ENCODE measurements at places on chromosomes 6 and 20.

DNA sequence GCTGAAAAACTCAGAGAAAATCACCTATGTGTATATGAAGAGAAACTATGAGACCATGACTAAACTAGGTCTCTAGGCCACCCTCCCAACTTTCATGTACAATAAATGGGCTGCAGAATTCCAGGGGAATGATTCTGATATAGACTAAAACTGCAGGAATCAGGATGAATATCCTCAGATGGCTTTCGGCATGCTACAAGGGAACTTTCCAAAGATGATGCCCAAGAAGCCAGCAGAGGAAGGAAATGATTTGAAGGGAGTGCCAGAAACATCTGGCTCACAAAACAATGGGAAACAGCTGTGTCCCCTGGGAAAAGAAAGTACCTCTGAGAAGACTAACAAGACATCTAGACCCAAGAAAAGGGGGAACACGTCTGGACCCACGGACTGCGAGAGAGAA, 41.1 kb downstream of the PLN start:
- H3K4me3 ChIP-seq: no peak overlapping the region
- peaks cover 18% of the 10 kb centered on the region for H3K4me1 ChIP-seq
- H3K27me3 ChIP-seq: no peaks in the 10 kb centered on the region
- DNase-seq: no peak
- no peaks in the 10 kb centered on the region for H3K36me3 ChIP-seq

- no peaks in the 10 kb centered on the region for H3K27me3 ChIP-seq
- no peak overlapping the region for H3K4me3 ChIP-seq
- DNase-seq: no peak
- H3K27ac ChIP-seq: no peak overlapping the region
- peaks cover 12% of the 10 kb centered on the region for H3K4me1 ChIP-seq
- peaks cover 5% of the 10 kb centered on the region for H3K36me3 ChIP-seq
Measured at GRCh38 chr6:53854843-53855567, 60.2 kb downstream of the LRRC1 start.

GRCh38 chr6:165552248-165552736, 110.7 kb downstream of the PDE10A start:
- peaks cover 9% of the 10 kb centered on the region for H3K4me1 ChIP-seq
- H3K27ac ChIP-seq: no peak overlapping the region
- no peaks in the 10 kb centered on the region for H3K27me3 ChIP-seq
- no peaks in the 10 kb centered on the region for H3K36me3 ChIP-seq
- DNase-seq: no peak

GRCh38 chr20:10014431-10014830, 20.4 kb upstream of the ANKEF1 start:
- no peak for DNase-seq
- H3K36me3 ChIP-seq: no peaks in the 10 kb centered on the region
- H3K4me3 ChIP-seq: no peak overlapping the region
- no peaks in the 10 kb centered on the region for H3K4me1 ChIP-seq
- no peak overlapping the region for H3K27ac ChIP-seq

DNA sequence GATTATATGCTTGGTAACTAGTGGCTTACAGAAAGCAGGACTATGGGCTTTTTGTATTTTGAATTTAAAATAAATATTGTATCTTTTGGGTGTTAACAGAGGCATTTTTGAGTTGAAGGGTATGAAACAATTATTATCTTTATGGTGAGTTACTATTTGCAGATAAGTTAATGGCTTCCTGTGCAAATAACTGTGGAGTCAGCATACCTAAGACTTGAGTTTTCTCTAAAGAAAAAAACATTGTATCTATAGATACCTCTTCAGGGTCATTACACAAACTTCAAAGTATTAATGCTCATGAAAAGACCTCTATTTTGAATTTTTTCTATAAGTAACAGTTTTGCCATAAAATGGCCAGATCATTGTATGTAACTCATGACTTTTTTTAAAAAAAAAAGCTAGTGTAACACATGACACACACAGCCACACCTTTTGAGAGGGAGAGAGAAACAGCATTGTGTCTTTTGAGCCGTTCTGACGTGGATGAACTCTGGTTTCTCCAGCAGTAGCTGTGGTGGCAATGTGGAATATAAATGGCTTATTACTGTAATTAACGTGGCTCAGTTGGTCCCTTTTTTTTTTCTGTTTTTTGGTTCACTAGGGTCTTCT, 36.3 kb downstream of the PLEKHG1 start:
- no peaks in the 10 kb centered on the region for H3K36me3 ChIP-seq
- peak overlapping the region; percentile 95 for H3K27ac ChIP-seq
- no peak overlapping the region for H3K4me3 ChIP-seq
- peaks cover 82% of the 10 kb centered on the region for H3K4me1 ChIP-seq
- H3K27me3 ChIP-seq: no peaks in the 10 kb centered on the region

DNA sequence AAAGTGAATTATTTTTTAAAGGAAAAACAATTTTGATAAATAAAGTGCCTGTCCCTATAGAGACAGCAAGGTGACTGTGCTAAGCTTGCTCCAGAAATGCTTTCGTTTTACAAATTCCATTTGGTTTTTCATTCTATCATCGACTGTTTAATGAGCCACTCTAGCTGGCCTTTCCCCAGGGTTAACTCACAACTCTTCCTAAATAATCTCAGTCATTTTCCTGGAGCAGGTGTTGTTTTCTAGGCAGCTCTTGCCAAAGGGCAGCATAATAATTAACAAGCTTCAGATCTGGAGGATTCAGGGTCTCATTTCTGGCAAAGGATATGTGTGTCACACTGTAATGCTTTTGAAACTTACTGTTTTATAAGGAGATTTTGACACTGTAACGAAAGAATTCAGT, 184.2 kb downstream of the KHDC1L start:
- no peak overlapping the region for H3K4me3 ChIP-seq
- DNase-seq: no peak
- peaks cover 14% of the 10 kb centered on the region for H3K4me1 ChIP-seq
- no peaks in the 10 kb centered on the region for H3K27me3 ChIP-seq

- no peaks in the 10 kb centered on the region for H3K27me3 ChIP-seq
- no peak overlapping the region for H3K27ac ChIP-seq
- peaks cover 12% of the 10 kb centered on the region for H3K36me3 ChIP-seq
- no peak overlapping the region for H3K4me3 ChIP-seq
- DNase-seq: no peak
Measured at GRCh38 chr6:39190545-39191235, 38.6 kb downstream of the KCNK5 start.

DNA sequence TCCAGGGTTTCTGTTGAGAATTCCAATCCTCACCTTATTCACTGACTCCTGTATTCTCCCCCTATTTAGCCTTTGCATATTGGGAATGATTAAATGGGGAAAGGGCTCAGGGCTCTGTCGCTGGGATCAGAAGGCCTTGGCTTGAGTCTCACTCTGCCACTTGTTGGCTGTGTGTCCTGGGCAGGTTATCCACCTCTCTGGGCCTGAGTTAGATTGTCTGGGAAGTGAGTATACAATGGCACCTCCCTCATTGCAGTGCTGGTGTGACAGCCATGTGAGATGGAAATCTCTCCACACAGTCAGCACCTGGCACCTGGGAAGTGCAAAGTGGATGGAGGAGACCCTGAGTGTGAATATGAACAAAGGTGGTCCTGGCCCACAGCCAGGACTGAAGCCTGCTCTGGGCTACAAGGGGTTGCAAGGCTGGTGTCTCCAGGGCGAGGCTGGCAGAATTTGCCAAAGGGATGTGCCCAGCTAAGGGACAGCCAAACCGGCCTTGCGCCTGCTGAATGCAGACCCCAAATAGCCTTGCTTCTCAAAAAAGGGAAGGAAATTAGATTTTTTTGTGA, 200.0 kb upstream of the PMEPA1 start:
- H3K27me3 ChIP-seq: peaks cover 15% of the 10 kb centered on the region
- H3K4me3 ChIP-seq: no peak overlapping the region
- no peak for DNase-seq
- H3K36me3 ChIP-seq: no peaks in the 10 kb centered on the region

DNA sequence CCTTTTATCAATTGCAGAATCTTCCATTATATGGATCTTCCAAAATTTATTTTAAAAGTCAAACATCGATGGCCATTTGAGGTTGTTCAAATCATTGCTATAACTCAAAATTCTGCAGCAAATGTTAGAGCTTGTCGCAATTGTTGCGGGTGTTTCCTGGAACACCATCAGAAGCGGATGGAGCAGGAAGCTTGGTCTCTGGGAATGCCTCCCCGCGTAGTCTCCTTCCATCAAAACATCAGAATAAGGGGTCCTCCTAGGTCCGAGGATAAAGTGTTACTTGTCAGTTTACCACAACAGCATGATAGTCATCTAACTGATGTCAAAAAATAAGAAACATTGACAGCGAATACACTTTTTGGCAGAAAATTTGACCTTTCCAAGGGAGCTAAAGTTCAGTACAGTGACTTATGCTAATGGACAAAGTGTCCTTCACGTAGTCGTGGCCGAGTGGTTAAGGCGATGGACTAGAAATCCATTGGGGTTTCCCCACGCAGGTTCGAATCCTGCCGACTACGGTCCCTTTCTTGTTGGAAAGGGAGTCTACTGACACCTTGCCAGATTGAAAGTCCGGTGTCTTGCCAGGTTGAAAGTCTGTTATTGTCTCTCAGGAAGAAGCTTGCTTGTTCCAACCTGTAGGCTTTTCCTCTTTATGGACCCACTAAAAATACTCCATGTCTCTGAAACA, 59.0 kb upstream of the ZNF184 start:
- no peak overlapping the region for H3K4me3 ChIP-seq
- H3K27ac ChIP-seq: no peak overlapping the region
- H3K36me3 ChIP-seq: no peaks in the 10 kb centered on the region
- H3K27me3 ChIP-seq: no peaks in the 10 kb centered on the region

DNA sequence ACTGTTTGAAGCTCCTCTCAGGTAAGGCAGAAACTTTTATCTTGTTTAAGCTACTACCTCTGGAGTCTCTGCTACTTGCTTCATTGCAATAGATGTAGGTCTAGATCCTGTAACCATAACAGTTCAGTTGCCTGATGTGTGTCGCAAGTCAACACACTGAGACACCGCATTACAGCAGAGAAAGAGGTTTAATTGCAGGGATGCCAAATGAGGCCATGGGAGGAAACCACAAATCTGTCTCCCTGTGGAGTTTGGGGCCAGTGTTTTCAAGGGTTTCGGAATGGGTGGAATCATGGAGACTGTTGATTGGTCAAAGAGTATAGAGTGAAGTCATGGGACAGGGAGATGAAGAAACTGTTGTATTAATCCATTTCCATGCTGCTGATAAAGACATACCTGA, 57.1 kb upstream of the RBM24 start:
- H3K36me3 ChIP-seq: no peaks in the 10 kb centered on the region
- no peak overlapping the region for H3K4me3 ChIP-seq
- H3K4me1 ChIP-seq: no peaks in the 10 kb centered on the region
- H3K27me3 ChIP-seq: no peaks in the 10 kb centered on the region
- no peak for DNase-seq

GRCh38 chr6:74479420-74479819, 726.4 kb downstream of the COL12A1 start:
- H3K27ac ChIP-seq: no peak overlapping the region
- no peak overlapping the region for H3K4me3 ChIP-seq
- no peak for DNase-seq
- no peaks in the 10 kb centered on the region for H3K4me1 ChIP-seq
- no peaks in the 10 kb centered on the region for H3K36me3 ChIP-seq
- H3K27me3 ChIP-seq: peaks cover 4% of the 10 kb centered on the region

DNA sequence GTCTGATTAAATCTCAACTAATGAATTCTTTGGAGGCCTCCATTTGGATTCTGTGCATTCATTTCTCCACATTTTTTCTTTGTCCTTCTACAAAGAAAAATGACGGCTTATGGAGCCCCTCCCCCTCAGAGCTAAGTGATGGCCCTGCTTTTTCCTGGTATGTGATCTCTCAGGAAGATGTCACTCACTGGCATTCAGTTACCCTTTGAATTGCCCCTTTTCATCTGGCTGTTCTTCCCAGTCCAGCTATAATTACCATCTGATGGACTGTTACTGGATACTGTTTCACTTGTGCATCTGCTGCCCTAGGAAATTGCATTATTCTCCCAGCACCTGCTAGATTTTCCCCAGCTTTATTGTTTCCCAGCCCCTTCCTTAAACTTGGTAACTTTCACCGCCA, 151.9 kb downstream of the CFAP61 start:
- no peak overlapping the region for H3K27ac ChIP-seq
- H3K36me3 ChIP-seq: no peaks in the 10 kb centered on the region
- DNase-seq: no peak
- H3K27me3 ChIP-seq: peaks cover 18% of the 10 kb centered on the region
- H3K4me3 ChIP-seq: no peak overlapping the region

DNA sequence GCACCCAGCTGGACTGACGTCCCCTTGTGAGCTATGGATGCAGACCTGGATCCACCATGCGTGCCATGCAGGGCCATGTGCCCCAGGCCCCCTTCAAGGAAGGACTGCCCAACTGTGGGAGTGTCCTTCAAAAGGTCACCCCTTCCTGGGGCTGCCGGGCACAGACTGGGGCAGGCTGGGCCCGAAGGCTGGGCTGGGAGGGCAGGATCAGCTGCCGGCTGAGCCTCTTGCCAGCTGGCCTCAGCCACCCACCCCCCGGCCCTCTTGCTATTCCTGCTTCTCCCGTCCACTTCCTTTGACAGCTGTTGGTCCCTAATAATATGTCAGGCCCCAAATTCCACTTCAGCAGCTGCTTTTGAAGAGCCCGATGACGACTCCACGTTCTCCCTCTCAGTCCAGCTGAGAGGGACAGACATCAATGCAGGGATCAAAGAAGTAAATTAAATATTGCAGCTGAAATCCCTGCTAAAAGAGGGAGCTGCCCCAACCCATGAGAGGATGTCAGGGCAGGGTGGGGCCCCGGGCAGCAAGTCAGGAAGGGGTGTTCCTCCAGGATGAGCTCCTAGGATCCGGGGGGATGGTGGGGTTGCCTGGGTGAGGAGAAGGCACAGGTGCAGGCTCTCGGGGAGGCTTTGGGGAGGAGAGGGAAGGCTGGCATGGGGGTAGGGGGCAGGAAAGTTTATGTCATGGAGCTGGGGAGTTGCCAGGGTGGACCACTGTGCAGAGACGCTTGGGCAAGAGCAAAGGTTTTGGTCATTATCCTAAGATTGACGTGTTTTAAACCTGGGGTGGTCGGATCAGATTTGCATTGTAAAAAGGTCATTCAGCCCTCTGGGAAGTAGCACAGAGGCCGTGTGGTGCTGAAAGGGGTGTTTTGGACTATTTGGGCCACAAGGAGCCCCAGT, 185.0 kb downstream of the ANKRD60 start:
- no peak overlapping the region for H3K27ac ChIP-seq
- no peaks in the 10 kb centered on the region for H3K4me1 ChIP-seq
- H3K36me3 ChIP-seq: no peaks in the 10 kb centered on the region
- no peak for DNase-seq

DNA sequence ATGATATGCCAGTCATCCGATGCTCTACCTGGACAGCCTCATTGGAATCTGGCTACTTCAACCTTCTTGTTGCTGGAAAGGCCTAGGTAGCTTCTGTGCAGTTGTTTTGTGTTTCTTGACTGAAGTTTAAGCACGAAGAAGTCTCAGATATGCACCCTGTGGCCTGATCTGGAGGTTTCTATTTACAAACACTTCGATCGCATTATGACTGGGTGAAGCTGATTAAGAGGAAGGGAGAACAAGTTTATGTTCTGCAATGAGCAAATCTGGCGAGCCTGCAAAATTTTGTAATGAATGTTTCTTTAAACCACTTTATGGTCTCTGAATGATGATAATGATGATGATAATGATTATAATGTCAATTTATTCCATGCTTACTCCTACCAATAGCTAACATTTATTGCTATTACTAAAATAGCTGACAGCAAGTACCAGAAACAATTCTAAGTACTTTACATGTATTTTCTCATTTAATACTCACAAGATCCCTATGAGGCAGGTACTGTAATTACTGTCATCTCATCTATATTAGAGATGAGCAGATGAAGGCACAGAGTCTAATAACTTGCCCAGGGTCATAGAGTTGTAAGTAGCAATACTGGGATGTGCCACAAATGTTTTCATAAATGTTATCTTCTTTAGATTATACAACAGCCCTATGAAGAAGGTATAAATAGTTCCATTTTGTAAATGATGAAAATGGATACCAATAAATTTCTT, 126.1 kb upstream of the UST start:
- H3K36me3 ChIP-seq: no peaks in the 10 kb centered on the region
- DNase-seq: no peak
- no peak overlapping the region for H3K4me3 ChIP-seq
